ENCODE measurements at places on chromosomes 7 and 10.

DNA sequence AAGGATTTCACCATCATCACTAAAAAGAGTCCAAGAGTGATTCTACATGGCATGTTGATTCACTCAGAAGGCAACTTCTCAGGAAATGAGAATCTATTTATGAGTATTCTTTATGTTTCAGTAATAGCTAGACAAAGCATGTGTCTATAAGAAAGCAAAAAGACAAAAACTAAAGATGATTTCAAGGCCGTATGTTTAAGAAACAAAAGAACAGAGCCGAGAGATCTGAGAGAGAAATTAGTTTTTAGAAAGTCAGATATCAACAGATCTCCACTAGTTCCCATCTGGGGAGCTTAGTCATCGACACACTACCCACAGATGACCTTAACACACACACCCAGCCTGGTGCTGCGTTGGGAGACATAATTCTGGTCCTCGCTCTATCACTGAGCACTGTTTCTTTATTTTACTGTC lies 21.0 kb downstream of the PIP4K2A start:
- DNase-seq = peak; percentile 31

- DNase-seq = peak; percentile 67
Measured at GRCh38 chr10:31083765-31084184, 52.1 kb upstream of the ZNF438 start.

GRCh38 chr7:1856161-1856887 lies 186.2 kb downstream of the ELFN1 start:
- DNase-seq = no peak

DNA sequence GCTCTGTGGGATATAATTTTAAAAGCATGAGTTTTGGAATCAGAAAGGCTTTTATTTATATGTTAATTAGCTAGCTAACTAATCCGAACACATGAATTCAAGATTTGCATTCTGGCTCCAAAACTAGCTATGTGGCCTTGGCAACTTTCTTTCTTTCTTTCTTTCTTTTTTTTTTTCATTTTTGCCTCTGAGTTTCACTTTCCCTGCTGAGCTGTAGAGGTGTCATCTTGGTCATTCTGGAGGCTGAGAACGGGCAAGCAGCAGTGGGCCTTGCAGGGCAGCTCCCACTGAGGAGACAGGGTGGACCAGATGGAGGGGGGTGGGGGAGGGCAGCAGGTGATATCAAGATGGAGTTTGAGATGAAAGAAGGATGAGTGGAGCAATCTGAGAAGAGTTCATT lies 24.8 kb upstream of the SFMBT2 start:
- no peak for DNase-seq

- no peak for DNase-seq
Measured at GRCh38 chr10:104686829-104687228, 45.7 kb downstream of the SORCS3 start.

- DNase-seq = no peak
Measured at GRCh38 chr10:62237966-62238365, 30.7 kb downstream of the RTKN2 start.

GRCh38 chr10:78778444-78779338 lies 290.1 kb upstream of the ZMIZ1 start:
- no peak for DNase-seq

- DNase-seq = no peak
Measured at GRCh38 chr10:36534471-36535002, 590.9 kb upstream of the ANKRD30A start.

DNA sequence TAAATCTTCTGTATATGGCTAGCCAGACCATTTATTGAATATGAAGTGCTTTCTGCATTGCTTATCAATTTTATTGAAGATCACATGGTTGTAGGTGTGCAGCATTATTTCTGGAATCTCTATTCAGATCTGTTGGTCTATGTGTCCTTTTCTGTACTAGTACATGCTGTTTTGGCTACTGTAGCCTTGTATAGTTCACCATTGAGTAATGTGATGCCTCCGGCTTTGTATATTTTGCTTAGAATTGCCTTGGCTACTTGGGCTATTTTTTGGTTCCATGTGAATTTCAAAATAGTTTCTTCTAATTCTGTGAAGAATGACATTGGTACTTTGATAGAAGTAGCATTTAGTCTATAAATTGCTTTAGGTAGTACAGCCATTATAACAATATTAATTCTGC lies 1187.2 kb downstream of the XPNPEP1 start:
- DNase-seq = no peak

DNA sequence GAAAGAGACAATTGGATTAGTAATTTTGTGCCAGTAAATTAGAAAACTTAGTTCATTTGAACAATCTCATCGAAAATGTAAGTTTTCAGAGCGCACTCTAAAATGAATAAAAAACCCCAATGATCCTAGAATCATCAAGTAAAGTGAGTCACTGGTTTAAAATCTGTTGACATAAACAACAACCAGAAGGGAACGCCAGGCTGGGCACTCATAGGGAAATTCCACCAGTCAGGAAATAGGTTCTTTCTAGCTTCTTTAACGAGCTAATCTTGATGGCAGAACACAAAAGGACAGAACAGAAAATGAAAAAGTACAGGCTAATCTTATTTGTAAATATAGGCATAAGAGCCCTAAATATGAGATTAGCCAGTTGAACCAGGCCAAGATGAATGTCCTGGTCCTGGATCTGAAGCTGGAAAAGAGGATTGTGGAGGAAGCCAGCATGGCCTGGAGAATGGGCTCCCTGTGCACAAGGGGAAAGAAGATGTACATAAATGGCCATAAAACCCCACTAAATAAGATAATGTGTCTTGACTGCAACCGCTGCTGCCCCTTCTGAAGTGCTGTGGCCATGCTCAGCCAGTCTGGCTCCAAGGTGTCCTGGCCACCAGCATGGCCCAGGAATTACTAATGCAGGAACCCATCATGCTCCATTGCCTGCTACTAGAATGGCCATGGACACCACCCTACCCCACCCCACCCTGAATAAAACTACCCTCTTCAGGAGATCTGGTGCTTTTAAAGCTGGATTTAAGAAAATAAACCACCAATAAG lies 114.0 kb downstream of the WDFY4 start:
- DNase-seq = no peak

- DNase-seq = no peak
Measured at GRCh38 chr10:12235116-12235694, 39.2 kb downstream of the CDC123 start.

DNA sequence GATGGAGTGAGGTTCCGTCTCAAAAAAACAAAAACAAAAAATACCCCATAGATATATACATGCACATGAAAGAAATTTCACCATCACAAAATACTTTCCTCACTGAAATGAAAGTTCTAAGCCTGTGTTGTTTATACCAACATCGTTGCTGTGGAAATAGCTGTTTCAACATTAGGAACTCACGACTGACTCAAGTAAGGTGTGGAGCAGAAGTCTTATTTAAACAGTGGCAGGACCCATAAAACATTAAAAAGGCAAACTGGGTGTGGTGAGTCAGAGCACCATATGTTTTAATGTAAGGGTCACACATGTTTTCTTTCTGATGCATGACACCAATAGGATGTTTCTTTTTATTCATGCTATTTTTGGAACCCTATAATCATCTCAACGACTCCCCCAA lies 48.3 kb downstream of the BAIAP2L1 start:
- no peak for DNase-seq

DNA sequence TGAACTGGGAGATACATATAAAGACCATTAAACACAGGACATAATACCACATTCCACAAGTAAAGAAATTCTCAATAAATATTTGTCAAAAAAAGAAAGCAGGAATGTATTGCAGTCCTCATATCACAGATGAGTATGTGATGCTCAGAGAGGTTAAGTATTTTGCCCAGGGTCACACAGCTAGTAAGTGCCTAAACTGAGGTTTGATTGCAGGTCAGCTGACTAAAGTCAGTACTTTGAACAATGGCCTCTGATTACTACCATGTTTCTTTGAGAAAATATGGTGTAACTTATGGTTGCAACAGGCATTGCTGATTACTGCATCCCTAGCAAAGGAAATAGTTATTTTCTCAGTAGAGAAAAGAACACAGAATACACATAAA lies 267.1 kb downstream of the ELMO1 start:
- DNase-seq = no peak

DNA sequence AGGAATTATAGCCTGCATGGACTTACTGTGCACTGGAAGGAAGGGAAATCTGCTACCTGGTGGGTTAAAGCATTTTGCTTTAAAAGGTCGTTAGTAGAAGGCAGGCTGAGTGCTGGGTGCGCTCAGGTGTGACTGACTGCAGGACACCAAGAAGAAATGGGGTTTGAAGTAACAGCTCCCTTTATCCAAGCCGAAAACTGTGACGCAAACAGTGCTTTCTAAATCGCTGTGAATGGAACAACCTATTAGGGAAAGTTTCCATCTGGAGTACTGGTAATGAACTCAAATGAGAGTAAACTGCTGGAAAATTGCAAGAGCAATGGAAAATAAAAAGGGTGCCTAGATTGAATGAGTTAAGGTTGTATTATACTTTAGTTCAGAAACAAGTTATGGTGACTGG lies 95.3 kb downstream of the CNNM2 start:
- DNase-seq = no peak

- DNase-seq = no peak
Measured at GRCh38 chr7:152577339-152577738, 98.6 kb downstream of the XRCC2 start.

DNA sequence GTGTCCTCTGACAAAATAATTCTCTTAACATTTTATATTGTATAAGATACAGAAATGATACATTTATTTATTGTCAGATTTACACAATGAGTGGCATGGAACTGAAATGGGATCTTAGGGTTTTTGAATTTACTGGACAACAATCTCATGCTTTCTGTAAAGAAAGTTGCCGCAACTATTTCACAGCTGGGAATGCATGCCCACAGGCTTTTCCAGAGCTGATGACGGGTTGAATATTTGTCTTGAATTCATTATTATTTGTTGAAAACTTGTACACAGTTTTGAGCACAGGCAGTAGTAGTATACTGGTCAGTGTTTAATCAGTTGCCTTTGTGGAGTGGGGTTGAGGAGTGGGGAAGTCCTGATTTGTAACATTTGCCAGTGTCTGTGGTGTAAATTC lies 20.5 kb upstream of the MRC1 start:
- no peak for DNase-seq

DNA sequence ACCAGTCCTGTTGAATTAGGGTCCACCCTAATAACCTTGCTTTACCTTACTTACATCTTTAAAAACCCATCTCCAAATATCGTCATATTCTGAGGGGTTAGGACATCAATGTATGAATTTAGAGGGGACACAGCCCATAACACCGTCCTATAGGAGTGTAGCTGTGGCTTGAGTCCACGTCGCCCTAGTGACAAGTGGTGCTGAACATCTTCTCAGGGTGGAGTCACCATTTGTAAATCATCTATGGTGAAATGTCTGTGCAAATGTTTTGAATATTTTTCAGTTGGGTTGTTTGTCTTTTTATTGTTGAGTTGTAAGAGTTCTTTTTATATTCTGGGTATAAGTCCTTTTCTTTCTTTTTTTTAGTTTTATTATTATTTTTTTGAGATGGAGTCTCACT lies 5.2 kb upstream of the PRAP1 start:
- no peak for DNase-seq

DNA sequence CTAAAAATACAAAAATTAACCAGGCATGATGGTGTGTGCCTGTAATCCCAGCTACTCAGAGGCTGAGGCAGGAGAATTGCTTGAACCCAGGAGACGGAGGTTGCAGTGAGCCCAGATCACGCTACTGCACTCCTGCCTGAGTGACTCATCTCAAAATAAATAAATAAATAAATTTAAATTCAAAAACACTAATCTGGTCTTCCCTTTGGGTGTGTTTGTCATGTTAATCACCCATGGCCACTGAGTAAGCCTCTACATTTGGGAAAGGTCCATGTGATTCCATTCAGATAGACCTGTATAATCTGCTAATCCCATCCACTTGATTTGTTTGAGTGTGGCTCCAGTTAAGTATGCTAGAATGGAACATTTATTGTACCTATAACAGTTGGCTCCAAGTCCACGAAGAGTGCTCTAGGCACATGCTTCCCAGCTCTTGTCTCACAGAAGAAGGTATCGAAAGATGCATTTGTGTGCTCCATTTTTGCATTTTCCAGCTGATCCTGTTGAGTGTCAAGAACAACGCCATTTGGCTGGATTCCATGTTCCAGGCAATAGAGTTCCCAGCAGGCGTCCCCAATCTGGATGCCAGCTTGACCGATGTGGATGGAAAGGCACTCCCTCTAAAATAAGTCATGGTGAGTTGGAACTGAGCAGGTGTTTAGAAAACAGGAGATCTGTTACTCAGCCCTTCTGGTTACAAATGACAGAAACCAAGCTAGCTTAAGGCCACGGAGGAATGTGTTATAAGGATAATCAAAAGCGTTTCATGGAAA lies 4.0 kb downstream of the TUBAL3 start:
- DNase-seq = no peak

DNA sequence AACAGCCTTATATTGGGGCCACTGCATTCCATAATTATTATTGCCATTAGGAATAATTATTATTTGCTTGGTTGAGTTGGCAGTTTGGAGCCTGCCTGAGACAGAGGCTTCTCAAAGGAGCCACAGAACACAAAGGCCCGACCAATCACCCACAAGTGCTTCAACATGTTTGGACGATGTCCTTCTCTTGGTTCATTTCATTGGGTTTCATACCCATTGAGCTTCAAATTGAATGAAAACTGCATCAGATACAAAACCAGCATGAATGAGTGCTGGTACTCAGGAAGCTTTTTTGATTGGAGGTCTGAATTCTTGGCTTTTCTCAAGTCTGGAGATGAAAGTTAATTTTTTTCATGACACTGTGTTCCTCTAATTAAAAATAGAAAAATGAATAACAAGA lies 168.3 kb downstream of the CREB5 start:
- no peak for DNase-seq

GRCh38 chr7:132373879-132374278 lies 202.4 kb downstream of the PLXNA4 start:
- no peak for DNase-seq

- no peak for DNase-seq
Measured at GRCh38 chr10:59877191-59877671, 29.1 kb downstream of the CCDC6 start.

DNA sequence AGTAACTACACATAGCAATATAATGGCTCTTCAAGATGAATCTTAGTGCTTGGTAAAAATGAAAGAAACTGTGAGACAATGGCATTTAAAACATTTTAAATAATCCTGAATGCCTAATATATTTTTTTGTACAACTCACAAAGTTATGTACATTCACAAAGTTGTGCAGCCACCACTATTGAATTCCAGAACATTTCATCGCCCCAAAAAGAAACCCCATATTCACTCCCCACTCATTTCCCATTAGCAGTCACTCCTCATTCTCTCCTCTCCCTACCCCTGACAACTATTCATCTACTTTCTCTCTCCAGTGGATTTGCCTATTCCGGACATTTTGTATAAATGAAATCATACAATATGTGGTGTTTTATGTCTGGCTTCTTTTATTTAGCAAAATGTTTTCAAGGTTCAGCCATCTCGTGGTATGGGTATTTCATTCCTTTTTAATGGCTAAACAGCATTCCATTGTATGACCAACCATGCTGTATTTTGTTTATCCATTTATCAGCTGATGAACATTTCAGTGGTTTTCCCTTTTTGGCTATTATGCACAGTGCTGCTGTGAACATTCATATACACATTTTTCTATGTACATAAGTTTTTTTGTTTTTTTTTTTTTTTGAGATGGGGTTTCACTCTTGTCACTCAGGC lies 34.7 kb downstream of the ENTPD7 start:
- DNase-seq = no peak

All from stimulated activated naive CD8-positive, alpha-beta T cell treated with anti-CD3 and anti-CD28 coated beads, Interleukin-15, amount 100 ng/mL, for 72 hours (primary cell).